Forelimb muscle (tissue), 1 donor: ENCODE measurements at places on chromosomes 5 and 9. TPM values are rescaled to one million over a fixed set of nuclear protein-coding genes. Genes with fewer than 3 reads are reported as not detected.
A peak's percentile ranks its signal among the peaks of the same experiment; 100 is the strongest.

- no peak for DNase-seq
These were observed 12.8 kb upstream of the TNFAIP8 start for GRCh38 chr5:119343052-119343451.

- DNase-seq: no peak
These were observed 48.2 kb downstream of the IL31RA start for GRCh38 chr5:55899344-55899743.

DNA sequence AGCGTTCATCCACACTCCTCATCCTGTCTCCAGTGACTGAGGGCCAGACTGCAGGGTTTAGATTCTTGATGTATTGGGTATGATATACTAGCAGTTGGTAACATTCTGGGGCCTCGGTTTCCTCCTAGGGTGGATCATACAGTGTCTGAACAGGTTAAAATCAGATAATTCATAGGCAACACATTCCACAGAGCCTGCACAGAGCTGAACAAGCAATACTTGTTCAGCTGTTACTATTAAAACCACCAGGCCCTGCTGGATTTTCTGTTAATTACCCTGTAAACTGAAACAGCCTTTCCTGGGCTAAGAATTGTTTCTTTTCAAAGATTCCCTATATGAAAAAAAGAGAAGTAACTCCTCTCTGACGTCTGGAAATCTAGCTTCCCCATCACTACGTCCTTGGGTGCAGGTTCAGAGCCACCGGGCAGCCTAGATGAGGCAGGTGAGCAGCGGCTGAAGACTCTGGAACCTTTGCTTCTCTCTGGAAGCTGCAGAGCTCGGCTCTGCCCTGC lies 1313.5 kb upstream of the WWC1 start:
- DNase-seq: no peak

DNA sequence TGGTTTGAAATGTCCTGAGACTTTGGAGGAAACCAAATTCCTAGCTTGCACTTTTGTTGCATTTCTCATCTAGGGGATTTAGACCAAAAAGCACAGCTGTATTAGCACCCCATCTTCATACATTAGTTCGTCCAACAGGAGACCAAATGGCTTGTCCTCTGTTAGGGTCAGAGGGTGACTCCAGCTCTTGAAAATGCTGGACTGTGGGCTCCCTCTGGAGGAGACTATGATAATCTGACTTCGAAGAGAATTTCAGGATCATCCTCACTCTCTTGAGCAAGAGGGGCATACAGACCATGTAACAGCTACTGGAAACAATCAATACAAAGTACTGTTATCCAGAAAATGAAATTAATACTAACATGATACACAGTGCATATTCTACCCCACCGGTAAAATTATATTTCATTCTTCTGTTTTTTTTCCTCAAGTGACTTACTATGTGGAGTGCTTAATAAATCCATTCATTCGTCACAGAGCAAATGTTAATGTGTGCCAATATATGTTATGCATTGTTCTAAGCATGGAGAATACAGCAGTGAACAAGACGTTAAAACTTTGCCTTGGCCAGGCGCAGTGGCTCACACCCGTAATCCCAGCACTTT lies 63.7 kb upstream of the PPP2CA start:
- peak; percentile 57 for DNase-seq

DNA sequence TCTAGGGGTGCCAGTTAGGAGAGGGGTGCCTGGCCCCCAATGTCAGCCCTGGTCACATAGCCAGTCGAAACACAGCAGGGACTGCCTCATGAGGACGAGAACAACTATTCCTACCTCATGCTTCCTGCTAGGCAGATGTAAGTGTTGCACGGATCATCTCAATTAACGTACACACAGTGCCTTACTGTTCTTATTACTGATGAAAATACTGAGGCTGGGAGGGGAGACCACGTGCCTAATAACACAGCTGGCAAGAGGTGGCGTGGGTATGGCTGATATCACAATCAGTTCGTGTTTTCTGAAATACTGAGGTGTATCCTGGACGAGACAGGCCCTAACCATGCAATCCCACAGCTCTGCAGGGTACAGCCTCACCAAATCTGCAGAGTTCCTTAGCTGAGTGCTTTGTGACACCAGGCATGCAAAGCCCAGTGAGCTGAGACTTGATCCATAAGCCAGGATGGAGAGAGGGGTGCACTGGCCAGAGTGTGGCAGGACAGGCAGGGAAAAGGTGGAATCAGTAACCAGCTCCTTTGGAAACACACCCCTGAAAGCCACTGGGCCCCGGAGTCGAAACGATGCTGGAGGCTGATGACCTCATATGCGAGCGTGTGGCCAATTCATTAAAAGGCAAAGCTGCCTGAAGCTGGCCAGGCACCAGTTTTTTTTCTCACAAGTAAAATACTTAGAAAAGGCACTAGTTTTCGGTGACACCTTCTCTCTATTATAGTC lies 63.9 kb downstream of the PRRT1B start:
- peak; percentile 65 for DNase-seq

Gene SYK
- 2.5 TPM for polyA plus RNA-seq
